ENCODE measurements at places on chromosomes 5 and 9. TPM values are rescaled to one million over a fixed set of nuclear protein-coding genes. Genes with fewer than 3 reads are reported as not detected.

The NTNG2 gene
- total RNA-seq = 3.8 TPM

The GRIN3A gene
- not detected for total RNA-seq

The UNC13B gene
- total RNA-seq = 0.83 TPM

The LCN9 gene
- not detected for total RNA-seq

The NMUR2 gene
- total RNA-seq = not detected

The ECSCR gene
- total RNA-seq = 1.7 TPM

The SEC24A gene
- total RNA-seq = 33.9 TPM

The PRSS3 gene
- total RNA-seq = not detected

The SLC6A18 gene
- total RNA-seq = not detected

The PPP3R2 gene
- total RNA-seq = not detected

The HRCT1 gene
- not detected for total RNA-seq

The LRRC8A gene
- total RNA-seq = 24.9 TPM

The CDX1 gene
- total RNA-seq = not detected

The PRRX2 gene
- 5.1 TPM for total RNA-seq

The IL5 gene
- 113 TPM for total RNA-seq

The SLC34A1 gene
- total RNA-seq = not detected

The OTP gene
- total RNA-seq = not detected

The TLX3 gene
- not detected for total RNA-seq

The SCGB3A1 gene
- not detected for total RNA-seq

The FBN2 gene
- total RNA-seq = not detected

The LPAR1 gene
- not detected for total RNA-seq

The GPX3 gene
- total RNA-seq = not detected
